Epithelial cell of prostate (primary cell): ENCODE measurements at places on chromosomes 6 and 20.
A peak's percentile ranks its signal among the peaks of the same experiment; 100 is the strongest.

DNA sequence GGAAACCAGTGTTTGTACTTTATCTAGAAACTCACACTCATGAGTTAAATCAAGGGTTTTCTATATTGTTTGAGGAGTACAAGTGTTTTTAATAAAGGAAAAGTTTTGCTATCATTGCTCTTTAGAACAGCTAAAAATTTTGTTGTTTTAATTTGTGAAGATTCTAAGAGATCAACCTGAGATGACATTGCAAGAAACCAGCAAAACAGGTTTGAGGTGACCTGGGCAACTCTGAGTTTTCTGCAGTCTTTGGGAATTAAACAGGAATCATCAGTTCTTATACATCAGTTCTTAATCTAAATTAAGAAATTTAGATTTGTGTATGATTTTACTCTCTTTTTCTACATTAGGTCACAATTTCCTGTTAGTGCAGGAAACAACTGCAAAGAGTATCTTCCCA lies 114.5 kb downstream of the JAG1 start:
- no peak for DNase-seq

GRCh38 chr6:111874025-111874415 lies 768 bp upstream of the FYN start:
- DNase-seq: no peak

DNA sequence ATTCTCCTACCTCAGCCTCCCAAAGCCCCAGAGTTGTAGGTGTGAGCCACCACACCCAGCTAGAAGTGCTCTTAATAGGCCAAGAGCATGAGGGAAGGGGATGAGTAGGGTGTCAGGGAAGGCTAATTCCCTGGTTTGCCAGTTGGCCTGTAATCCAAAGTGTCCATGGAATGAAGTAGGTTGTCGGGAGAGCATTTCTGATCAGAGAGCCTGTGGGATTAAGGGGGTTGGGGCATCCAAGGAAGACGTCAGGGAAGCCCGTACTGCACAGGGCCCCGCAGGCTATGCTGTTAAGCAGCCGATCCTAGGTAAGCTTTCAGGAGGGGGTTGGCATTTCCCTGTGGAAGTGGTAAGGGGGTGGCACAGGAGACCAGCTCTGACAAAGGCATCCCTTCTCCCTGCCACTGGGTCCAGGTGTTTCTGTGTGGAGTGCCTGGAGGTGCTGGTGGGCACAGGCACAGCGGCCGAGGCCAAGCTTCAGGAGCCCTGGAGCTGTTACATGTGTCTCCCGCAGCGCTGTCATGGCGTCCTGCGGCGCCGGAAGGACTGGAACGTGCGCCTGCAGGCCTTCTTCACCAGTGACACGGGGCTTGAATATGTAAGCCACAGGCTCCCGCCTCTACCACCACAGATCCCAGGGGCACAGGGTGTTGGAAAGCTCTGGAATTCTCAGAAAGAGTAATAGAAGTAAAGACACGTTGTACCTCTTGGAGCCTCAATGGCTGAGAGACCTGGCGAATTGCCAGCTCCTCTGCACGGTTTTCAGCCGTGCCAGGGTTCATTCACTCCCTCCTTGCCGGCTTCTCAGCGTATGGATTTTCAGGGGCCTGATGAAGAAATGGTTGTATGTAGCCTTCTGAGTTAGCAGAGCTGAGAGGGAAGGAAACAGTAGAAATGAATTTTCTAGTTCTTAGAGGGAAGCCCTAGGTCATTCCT lies 21.4 kb upstream of the MAPRE1 start:
- no peak for DNase-seq

- DNase-seq: no peak
Measured at GRCh38 chr20:62050166-62051120, 15.2 kb downstream of the TAF4 start.

- no peak for DNase-seq
Measured at GRCh38 chr6:168073937-168074730, 4.9 kb downstream of the FRMD1 start.

DNA sequence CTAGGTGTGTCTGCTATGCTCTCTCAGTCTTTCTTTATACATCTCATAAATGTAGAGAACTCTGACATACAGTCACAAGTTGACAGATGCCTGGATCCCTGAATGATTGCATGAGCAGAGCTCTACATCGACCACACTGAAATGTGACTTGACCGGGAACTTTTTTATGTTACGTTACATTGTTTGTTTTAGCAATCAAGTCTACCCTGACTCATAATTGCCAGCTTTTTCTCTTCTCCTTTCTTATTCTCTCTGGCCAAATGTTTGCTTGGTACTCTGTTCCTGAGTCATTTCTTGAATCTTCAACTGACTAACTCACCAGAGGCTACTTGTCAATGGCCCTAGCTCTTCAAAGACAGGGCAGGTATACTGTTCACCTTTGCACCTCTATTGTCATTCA lies 213.6 kb upstream of the DTNBP1 start:
- peak; percentile 84 for DNase-seq

GRCh38 chr20:39645131-39645530 lies 683.0 kb downstream of the DHX35 start:
- no peak for DNase-seq

DNA sequence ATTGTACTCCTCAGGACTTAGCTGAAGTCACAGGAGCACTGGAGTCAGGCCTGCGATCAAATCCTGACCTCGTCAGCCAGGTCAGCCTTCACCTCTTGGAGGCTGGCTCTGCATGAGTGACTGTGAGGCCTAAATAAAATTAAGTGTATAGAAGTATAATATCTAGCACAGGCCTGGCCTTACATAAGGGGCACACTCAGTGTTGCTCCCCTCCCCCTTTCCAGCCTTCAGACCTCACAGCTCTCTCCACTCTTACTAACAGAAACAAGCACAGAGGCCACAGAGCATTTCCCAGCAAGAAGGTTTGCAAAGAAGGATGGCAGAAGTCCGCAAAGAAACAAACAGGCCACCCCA lies 84.8 kb downstream of the TRERF1 start:
- DNase-seq: no peak

- DNase-seq: no peak
Measured at GRCh38 chr6:44524476-44525227, 137.1 kb downstream of the CDC5L start.

- peak; percentile 55 for DNase-seq
Measured at GRCh38 chr6:4459032-4459431, 317.2 kb upstream of the CDYL start.

- no peak for DNase-seq
Measured at GRCh38 chr6:167791780-167792478, 34.8 kb upstream of the AFDN start.

DNA sequence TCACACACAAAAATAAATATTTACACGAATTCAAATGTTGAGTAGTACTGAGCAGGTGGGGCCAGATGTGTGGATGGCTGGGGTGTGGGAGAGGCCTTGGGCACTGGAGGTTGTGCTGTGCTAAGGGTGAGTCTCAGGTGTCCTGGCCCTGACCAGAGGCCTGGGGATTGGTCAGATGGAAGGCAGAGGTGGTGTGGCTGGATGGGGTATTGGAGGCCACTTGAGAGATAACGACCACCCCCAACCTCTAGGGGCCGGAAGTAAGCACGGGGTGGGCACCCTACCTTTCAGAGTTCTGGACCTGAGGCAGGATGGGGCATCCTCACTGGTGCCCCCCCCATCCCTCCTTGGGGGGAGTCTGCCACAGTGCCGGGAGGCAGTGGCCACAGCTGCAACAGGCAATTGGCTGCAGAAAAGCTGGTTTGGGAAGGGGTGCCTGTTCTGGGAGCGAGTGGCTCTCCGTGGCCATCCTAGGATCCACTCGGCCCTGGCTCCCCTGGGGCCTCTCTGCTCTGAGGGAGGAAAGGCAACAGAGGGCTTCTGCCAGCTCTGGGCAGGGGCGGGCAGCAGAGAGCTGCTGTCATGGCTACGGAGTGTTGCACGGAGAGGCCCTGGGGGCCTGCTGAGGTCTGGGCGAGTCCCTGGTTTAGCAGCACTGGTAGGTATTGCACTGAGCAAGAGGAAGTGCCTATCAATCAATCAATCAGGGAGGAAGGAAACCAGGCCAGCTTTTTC lies 87.6 kb downstream of the ASXL1 start:
- no peak for DNase-seq

DNA sequence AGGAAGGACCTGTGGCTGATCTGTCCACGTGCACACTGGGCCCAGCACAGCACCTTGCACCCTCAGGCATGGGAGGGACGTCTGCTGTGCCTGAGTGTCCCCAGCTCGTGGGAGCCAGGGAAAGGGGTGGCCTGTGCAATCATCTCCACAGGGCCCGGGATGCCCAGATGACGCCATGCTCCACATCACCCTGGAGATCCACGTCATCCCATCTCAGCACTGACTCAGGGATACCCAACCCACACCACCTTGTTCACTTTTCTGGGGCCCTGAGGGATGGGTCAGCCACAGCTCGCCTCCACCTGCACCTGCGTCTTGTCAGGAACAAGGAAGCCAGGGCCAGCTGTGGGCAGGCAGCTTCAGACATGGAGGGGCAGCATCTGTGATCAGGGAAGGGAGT lies 48.2 kb downstream of the RAB44 start:
- no peak for DNase-seq

DNA sequence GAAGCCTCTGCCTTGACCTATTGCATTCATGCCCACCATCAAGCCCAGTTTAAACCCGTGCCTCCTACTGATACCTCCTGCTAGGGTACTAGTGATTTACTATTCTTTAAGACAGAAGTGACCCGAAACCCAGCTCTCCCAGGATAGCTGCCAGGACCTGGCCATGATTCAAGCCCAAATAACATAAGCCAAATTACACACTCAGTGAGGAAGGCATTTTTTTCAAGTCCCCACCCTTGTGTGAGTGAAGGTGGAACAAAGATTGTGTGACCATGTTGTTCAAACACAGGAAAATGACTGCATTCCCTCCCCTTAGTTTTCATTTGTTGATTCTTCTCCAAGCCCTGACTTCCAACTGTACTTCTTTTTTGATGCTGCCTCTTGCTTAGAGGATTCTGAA lies 3.7 kb upstream of the KAT14 start:
- peak; percentile 36 for DNase-seq

- DNase-seq: no peak
Measured at GRCh38 chr6:7201732-7202541, 94.2 kb downstream of the RREB1 start.

GRCh38 chr20:43508106-43508505 lies 609 bp downstream of the L3MBTL1 start:
- no peak for DNase-seq

DNA sequence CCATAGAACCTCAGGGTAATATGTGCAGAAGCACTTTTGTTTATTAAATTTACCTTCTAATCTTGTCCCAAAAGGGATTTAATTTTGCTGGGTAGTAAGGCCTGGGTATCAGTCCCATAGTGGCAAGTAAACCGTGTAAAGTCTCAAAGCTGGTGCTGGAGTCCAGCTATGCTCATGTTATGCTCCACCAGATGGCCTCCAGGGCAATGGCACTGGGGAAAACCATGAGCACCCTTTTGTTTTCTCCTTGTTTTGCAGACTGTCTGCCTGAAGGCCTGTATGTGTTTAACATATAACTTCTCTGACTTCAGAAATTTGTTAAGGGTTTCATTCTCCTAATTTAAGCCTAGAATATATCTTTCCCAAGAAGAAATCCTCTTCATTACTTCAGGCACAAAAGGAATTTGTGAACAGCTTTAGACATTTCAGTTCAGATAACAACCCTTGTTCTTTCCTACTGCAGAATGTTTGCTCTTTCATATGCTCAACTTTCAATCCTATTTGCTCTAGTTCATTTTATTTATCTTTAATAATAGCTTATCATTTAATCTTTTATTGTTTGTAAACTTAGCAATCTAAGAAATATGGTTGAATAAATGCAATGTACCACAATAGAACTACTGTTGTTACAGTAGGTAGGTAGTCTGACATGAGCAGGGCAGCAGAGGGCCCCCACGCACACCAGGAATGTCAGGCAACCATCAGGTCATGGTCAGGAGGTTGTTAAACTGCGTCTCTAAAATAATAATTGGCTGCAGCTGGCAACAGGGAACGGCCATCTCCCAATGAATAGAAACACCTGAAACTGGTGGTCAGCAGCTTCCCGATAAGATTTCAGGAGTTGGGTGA lies 162.8 kb downstream of the TENT5A start:
- DNase-seq: no peak

- no peak for DNase-seq
Measured at GRCh38 chr20:34884260-34884659, 7.8 kb downstream of the ACSS2 start.

DNA sequence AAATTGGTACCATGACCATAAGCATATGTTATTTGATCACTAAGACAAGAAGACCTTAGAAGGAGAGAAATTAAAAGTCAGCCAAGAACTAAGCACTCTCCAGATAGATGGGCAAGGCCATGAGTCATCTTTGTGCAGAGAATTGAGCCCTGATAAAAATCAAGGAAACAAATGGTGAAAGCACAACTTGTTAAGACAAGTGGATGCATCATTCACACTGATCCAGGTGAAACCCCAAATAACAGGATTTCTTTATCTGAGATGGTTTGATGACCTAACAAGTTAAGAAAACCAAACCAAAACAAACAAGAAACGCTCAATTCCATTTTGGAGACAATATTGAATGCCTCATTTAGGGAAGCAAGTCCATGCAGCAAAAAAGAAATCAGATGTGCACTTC lies 121.6 kb downstream of the ADAT2 start:
- peak; percentile 98 for DNase-seq

- DNase-seq: no peak
Measured at GRCh38 chr6:10867952-10868351, 13.9 kb downstream of the GCM2 start.

DNA sequence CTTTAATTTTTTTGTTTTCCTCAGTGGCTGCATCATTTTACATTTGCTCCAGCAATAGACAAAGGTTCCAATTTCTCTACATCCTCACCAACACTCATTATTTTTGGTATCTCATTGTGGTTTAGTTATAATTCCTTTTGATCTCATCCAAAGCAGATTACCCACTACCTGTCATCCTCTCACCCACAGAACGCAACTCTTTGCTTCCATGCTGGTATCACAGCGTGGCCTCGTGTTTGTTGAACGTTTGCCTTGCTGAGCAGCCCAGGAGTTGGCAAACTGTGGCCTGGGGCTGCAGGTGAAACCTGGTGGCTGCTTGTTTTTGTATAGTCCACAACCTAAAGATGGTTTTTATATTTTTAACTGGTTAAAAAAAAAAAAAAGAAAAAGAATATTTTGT lies 181.9 kb downstream of the BCAS1 start:
- no peak for DNase-seq

- DNase-seq: no peak
Measured at GRCh38 chr20:62917720-62918119, 8.6 kb downstream of the DIDO1 start.

GRCh38 chr6:113451049-113451448 lies 406.1 kb upstream of the MARCKS start:
- DNase-seq: no peak

DNA sequence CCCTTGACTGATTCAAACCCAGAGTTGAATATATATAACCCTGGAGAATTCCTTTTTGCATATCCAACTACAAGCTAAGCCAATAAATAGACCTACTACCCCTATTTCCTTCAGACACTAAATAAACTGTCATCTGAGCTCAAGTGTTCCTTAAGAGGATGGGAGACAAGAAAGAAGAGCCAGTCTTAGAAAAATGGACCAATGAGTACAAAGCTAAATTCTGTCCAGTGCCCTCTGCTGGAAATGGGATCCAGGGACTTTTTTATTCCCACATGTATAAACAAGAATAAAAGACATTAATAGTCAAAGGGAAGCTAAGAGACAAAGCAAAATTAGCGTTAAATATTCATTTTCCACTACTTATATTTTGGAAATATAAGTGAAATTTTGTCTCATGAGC lies 4.8 kb downstream of the PPP1R10 start:
- DNase-seq: no peak

- DNase-seq: no peak
Measured at GRCh38 chr6:144232176-144232831, 52.8 kb upstream of the UTRN start.

- no peak for DNase-seq
Measured at GRCh38 chr6:35055891-35056290, 85.2 kb downstream of the TCP11 start.
